ENCODE measurements at places on chromosomes 2 and 18. TPM values are rescaled to one million over a fixed set of nuclear protein-coding genes. Genes with fewer than 3 reads are reported as not detected.

- no peaks in the 10 kb centered on the region for H3K27me3 ChIP-seq
- no peak for DNase-seq
- peak overlapping the region; percentile 11 for H3K27ac ChIP-seq
- H3K4me1 ChIP-seq: peaks cover 46% of the 10 kb centered on the region
These were observed 6.2 kb downstream of the PRKD3 start for GRCh38 chr2:37318401-37318800.

DNA sequence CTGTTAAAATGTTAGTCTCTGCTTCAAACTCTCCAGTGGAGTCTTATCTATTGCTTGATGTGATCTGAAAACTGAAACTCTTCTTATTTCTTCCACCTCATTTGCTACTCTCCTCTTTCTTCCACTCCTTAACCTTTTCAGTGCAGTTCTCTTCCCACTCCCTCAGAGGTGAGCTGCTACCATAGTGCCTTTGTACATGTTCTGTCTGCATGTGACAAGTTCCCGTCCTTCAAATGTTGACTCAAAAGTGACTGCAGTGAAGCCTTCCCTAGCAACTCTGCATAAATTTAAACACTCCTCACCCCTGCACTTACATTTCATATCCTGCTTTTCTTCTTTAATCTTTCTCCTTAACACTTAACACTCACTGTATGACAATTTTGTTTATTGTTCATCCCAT is 12.1 kb downstream of the SGO2 start:
- no peaks in the 10 kb centered on the region for H3K4me1 ChIP-seq
- H3K4me3 ChIP-seq: no peak overlapping the region
- H3K27me3 ChIP-seq: no peaks in the 10 kb centered on the region
- H3K36me3 ChIP-seq: peaks cover 36% of the 10 kb centered on the region

- no peaks in the 10 kb centered on the region for H3K27me3 ChIP-seq
- peak; percentile 78 for DNase-seq
These were observed 59.6 kb downstream of the LONRF2 start for GRCh38 chr2:100262555-100263320.

BMP10 gene
- polyA plus RNA-seq: not detected

GYPC gene
- polyA plus RNA-seq: not detected

TTN gene
- 0.08 TPM for polyA plus RNA-seq

Measured in SK-N-SH (cell line).